ENCODE measurements at places on chromosomes 2 and 18.
A peak's percentile ranks its signal among the peaks of the same experiment; 100 is the strongest.

DNA sequence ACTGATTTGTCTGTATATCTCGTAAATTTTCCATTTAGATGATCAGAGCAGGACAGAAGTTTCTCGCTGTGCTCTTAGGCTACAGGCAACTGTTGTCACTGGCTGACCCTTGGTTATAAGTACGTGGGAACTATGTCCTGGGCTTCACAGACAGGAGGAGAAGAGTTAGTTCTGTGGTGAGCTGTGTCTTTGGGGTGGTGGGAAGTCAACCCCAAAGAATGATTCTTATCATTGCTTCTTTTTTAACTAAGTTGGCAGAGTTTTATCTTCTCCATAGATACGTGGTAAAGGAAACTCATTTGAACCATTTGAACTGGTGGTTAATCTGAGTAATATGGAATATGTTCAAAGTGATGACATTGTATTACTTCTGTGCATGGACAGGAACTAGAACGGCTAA, 230.6 kb upstream of the EPAS1 start:
- DNase-seq = no peak

GRCh38 chr2:175025946-175026345, 20.8 kb upstream of the CHN1 start:
- peak; percentile 60 for DNase-seq

DNA sequence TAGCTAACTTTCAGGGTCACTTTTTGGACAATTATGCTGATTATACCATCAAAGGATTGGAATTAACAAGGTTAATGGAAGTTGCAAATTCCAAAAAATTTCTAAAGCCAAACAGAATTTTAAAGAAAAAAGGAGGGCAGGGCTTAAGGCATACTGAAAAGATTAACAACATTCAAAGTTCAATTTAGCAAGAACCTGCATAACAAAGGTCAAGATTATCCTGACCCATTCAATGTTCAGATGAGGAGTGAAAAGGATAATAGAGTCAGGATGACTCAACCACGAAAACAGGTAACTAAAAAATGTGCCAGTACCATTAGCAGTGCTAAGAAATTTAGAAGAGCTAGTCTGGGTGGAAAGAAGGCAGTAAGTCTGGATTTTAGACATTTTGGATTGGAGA, 139.8 kb upstream of the HNMT start:
- no peak for DNase-seq

DNA sequence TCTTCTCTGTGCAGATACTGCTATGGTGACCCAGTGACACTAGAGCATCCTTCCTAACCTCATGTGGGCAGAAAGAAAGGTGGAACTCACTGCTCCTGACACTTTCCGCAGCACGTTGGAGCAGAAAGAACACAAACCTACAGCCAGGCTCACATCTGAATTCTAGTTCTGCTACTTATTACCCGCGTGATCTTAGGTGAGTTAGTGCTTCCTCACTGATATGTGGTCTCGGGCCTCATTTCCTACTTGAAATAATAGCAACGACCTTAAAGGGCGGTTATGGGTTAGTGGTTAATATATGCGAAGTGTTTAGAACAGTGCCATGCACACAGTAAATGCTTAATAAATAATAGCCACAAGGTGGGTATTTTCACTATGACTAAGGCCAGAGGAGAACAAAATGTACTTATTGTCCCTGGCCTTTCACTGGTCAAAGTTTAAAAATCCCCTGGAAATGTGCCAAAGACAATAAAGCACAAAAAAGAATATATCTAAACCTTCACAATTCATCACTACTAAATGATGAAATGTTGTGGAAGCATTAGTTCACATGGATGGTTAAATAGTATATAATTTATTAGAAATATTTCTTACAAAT, 66.6 kb downstream of the MYOM1 start:
- peak; percentile 22 for DNase-seq

DNA sequence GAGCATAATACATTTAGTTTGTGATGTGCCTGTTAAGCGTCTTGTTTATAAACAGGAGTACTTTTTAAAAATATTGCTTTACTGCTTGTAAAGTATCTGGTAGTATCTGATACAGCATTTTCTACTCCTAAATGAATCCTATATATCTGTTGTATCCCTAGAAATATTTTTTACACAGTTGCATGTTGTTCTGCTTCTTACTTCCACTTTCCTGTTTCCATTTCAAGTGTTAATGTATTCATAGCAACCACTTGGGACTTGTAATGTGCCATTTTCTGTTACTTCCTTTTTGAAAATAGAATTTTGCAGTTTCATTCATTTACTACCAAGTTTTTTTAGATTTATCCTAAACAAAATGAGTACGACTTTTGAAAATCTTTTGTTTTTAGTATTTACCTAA, 24.9 kb downstream of the CCNT2 start:
- no peak for DNase-seq
